ENCODE measurements at places on chromosomes 6 and 20.
A peak's percentile ranks its signal among the peaks of the same experiment; 100 is the strongest.

DNA sequence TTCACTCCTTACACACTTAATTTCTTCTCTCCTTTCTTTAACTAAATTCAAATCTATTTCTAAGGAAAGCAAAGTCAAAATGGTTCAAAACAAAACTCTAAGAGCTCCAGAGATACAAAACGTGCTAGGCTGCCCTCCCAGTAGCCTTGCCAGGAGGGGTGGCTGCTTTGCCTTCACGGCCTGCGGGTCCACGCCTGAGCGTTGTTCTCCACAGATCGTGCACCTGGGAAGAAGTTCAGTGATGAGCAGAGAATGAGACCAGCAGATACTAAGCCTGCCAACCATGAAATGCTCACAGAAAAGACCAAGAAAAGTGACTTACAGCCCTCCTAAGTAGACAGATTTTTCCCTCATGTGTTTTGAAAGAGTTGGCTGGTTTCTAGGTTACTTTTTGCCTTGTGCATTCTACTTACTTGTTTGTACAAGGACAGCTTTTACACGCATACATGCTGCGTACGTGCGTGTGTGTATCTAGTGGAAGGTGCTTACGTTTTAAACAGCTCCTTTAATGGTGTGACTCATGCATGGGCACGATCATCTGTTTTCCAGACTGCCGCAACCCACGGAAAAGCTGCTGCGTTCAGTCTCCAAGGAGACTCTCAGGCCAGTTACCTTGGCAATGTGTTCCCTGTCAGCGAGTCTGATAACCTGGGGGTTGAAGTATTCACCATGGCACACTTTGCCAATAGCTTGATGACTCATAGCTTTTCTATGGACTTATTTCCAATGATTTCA, 32.4 kb upstream of the PBOV1 start:
- DNase-seq: no peak

DNA sequence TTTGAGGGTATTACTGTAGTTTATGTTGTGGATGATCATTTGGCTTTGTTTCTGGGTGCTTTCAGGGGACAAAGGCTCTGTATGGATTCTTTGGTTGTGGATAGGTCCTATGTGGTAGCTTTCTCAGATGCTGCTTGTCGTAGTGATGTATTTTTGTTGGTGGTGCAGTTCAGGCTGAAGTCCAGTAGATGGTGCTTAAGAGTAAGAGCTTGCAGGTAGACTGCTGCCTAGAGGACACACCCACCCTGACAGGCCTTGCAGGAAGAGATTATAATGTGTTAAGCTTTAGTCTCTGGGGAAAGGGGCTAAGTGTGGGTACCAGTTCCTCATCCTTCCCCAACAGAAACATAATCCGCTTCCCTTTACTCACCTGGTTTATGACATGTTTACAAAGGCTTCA, 62.6 kb upstream of the ADGRB3 start:
- DNase-seq: no peak

DNA sequence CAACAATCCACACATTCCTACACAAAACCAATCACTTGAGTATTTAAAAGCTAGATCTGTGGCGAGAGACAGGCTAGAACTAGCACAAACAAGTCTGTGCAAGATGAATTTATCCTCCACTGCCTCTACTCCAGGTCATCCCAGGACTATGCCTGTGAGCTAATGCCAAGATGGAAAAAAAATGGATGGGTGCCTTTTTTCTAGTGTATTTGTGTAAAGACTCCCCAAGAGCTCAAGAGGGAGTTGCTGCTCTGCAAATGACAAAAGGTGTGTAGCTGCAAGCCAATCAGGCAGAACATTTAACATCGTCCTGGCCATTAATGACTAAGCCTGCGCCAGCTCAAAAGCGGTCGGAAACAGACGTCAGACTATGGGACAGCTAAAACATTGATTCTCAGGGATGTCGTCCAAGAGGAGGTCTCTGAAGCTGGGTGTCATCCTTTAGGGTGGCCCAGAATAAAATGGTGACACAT, 21.9 kb downstream of the ATXN1 start:
- no peak for DNase-seq

- DNase-seq: no peak
These were observed 25.0 kb downstream of the MC3R start for GRCh38 chr20:56273491-56273890.

- DNase-seq: no peak
These were observed 70.1 kb downstream of the ISM1 start for GRCh38 chr20:13291157-13291556.

DNA sequence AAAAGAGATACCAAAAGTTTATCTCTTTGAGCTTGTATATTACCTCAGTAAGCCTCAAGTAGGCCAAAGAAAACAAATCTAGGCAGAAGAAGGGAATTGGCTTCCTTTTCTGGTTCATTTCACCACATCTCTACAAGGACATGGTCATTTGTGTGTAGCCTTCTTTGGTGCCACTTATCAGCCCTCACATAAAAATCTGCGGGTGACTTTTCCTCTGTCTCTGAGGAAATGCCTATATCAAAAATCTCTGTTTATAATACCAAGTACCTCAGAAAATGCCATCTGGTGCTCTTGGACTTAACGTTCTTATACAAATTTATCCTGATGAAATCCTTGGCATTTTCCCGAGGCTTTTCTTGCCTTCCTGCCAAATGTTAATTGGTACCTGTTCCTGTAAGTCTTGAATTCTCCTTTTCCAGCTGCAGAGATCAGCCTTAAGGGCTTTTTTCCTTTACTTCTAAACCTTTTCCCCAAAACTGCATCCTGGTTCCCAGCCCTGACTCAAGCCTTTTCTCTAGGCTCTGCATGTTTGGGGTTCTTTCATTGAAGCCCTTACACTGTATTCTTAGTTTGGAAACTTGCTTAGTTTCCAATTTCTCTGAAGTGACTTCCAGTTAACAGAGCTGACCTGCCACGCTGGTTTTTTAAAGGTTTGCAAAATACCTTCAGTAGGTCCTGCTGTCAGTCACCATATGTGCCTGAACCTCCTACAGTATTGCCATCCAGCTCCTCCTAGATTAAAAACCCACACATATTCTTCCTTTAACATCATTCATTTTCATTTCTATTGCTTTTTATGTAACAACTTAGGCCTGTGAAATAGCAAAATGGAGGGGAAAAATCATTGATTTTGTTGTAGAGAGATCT, 191.2 kb upstream of the PREP start:
- DNase-seq: no peak

- DNase-seq: no peak
These were observed 15.4 kb upstream of the SNHG17 start for GRCh38 chr20:38450412-38450975.

DNA sequence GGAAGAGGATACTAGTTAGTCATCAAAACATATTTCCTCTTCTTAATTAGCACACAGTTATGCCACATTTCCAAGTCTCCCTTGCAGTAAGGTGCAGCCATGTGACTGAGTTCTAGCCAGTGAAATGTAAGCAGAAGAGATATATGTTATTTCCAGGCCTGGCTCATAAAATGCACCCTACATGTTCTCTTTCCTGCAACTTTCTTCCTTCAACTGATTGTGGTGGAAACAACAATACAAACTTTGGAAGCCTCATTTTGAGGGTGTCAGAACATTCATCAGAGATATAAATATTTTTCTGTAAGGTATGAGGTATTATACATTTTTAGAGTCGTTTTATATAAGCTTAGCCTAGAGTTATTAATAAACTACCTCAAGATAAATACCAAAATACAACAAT, 110.9 kb upstream of the PDE7B start:
- DNase-seq: no peak

- DNase-seq: no peak
These were observed 677.6 kb downstream of the KIF16B start for GRCh38 chr20:15895560-15896084.

DNA sequence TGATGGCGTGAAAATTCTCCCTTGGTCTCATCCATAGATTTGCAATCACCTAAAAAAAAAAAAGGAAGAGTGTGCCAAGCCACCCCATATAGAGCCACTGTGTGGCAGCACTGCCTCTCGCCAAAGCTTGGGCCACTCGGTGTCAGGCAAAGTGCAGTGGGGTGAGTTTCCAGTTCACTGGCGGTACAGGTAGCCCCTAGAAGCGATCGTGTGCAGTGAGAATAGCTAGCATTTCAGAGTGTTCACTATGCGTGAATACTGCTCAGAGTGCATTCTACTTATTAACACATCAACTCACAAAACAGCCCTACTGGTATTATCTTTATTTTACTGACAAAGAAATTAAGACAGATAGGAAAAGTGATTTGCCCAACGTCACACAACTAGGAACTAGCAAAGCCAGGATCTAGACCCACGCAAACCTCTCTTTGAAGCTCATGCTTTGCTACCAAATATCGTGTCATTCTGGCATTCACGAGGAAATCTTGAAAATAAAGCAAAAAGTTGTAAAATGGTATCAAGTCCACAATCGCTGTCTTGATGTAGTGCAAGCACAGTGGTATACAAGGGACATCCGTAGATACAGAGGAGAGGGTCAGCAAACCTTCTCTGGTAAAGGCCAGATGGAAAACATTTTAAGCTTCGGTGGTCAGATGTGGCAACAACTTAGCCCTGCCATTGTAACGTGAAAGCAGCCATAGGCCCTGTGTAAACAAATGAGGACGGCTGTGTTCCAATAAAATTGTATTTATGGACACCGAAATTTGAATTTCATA, 10.4 kb upstream of the GCNT2 start:
- DNase-seq: peak; percentile 30

DNA sequence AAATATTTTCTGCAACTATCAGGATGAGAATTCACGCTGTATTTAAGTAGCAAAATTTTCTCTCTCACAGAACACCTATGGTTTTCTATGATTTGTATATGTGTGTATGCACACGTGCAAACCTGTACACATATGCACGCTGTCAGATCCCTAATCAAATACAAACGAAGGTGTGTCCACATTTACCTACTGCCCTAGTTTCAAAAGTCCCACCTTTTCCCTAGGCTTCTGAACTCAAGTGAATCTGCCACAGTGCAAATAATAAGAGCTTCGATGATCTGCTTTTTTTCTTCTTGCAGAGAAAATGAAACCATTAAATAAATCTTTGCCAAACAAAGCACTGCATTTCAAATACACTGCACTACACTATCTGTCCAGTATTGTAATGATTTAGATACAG, 6.5 kb downstream of the HIVEP2 start:
- DNase-seq: no peak

DNA sequence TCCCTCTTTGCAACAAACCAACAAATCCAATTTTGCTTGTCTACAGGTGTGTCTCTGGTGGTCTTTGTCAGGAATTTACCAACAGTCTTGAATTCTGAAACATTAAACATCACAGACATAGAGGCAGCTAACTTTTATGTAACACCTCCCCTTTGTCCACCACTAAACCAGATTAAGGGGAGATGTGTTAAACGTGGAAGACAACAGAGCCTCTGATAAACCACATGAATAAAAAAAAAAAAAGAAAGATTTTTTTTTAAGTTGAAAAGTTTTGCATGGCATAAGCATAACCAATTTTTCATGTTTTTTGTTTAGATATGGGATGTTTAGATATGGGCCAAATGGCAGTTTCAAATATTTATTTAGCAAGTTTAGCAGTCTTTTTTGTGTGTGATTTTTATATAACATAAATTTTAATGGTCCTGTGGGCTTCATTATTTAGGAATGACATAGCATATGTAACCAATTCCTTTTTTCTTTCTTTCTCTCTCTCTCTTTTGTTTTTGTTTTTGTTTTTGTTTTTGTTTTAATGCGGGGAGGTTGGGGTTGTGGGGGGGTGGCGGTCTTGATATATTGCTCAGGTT, 60.7 kb upstream of the BTN3A2 start:
- DNase-seq: no peak

DNA sequence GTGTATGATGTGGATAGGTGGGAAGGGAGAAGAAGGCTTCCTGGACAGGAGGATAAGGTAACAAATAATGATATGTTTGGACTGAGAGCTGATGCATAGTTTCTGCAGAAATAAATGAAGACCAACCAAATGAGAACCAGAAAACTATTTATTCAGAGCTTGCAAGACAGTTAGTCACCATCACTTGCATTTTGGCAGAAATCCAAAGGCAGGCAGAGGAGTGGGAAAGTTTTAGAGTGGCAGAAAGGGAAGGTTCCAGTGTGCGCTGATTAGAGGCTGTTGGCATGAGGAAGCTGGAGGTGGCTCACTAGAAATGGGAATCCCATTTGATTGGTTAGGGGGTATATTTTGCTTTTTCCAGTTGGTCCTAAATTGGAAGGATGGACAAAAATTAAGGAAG, 13.0 kb upstream of the F13A1 start:
- DNase-seq: no peak

- no peak for DNase-seq
These were observed 40.6 kb downstream of the LYRM2 start for GRCh38 chr6:89597988-89598387.

- DNase-seq: peak; percentile 10
These were observed 68.5 kb downstream of the SRC start for GRCh38 chr20:37414224-37415035.

DNA sequence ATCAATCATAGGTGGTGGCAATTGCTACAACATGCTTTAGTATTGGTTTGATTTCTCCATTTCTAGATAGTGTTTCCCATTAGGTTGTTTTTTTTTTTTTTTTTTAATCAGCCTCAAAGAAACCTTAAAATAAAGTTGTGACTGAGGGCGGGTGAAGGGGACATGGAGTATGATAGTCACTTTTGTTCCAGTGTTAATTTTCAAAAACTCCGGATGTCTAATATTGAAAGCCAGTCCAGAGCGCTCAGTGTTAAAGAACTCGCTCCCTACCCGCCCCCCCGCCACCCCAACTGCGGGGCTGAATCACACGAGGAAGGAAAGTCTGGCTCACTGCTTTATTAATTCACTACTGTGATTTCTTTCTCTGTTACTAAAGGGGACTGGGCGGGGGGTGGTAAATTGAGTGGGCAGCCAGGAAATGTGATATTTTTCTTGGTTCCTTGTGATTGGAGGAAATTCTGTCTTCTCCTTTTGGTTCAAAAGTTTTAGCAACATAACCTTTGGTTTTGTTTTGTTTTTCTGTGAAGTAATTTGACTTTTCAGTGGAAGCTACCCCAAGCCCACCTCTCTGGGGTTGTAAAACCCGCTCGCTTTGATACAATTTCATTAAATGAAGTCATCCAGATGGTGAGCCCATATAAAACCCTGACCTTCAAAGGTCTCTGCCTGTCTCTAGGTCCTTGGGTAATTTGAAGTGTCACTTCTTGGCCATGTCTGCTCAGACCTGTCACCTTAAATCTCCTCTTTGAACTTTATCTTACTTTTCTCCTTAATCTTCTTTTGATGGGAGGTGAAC, 38.0 kb downstream of the TNFAIP3 start:
- DNase-seq: no peak

DNA sequence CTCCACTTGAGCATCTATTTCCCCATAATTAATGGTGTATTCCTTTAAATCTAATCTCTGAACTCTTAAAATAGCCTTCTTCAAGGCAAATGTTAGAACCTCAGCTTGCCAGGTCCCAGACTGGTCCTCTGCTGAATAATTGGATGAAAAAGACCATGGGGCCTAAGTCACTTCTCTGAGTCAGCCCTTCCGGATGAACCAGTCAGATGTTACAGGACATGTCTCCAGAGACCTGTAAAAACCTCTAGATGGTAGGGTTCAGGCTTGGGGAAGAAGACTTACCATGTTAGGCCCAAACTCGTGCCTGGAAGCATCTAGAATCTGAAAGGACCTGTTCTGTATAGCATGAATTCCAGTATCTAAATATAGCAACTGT, 97.3 kb downstream of the CDKAL1 start:
- DNase-seq: no peak

- DNase-seq: no peak
These were observed 262.0 kb downstream of the CDC5L start for GRCh38 chr6:44649365-44650025.
